ENCODE measurements at places on chromosomes 11 and 22. TPM values are rescaled to one million over a fixed set of nuclear protein-coding genes. Genes with fewer than 3 reads are reported as not detected.

GRCh38 chr11:93510196-93510873, 32.9 kb downstream of the SMCO4 start:
- no peak for DNase-seq

DNA sequence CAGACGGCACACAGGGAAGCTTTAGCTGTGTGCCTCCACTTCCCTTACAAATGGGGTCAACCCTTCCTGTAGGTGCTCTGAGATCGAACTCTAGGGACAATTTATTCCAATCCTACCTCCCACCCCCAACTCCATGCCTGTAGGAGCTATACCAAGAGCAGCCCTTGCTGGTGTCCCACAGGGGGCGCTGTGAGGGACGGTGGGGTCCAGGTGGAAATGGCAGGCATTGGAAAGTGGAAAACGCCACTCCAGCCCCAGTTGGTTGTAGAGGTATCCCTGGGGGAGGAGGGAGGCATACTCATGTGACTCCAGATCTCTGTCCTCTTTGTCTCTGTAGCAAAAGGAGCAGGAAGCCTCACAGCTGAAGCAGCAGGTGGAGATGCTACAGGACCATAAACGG, 161.3 kb downstream of the MYO18B start:
- DNase-seq: no peak

GRCh38 chr11:37230865-37231264, 632.8 kb upstream of the RAG2 start:
- no peak for DNase-seq

The CHRDL2 gene
- not detected for total RNA-seq

The SMTNL1 gene
- not detected for total RNA-seq

- DNase-seq: no peak
Observed at GRCh38 chr11:3745161-3745560, 52.2 kb downstream of the NUP98 start.

GRCh38 chr22:29816980-29817379, 21.1 kb downstream of the ASCC2 start:
- no peak for DNase-seq

- DNase-seq: no peak
Observed at GRCh38 chr11:3666023-3666530, 5.1 kb downstream of the CHRNA10 start.

Measured in suprapubic skin (tissue), 4 donors.